NB4 (cell line): ENCODE measurements at places on chromosomes 13 and 19.

DNA sequence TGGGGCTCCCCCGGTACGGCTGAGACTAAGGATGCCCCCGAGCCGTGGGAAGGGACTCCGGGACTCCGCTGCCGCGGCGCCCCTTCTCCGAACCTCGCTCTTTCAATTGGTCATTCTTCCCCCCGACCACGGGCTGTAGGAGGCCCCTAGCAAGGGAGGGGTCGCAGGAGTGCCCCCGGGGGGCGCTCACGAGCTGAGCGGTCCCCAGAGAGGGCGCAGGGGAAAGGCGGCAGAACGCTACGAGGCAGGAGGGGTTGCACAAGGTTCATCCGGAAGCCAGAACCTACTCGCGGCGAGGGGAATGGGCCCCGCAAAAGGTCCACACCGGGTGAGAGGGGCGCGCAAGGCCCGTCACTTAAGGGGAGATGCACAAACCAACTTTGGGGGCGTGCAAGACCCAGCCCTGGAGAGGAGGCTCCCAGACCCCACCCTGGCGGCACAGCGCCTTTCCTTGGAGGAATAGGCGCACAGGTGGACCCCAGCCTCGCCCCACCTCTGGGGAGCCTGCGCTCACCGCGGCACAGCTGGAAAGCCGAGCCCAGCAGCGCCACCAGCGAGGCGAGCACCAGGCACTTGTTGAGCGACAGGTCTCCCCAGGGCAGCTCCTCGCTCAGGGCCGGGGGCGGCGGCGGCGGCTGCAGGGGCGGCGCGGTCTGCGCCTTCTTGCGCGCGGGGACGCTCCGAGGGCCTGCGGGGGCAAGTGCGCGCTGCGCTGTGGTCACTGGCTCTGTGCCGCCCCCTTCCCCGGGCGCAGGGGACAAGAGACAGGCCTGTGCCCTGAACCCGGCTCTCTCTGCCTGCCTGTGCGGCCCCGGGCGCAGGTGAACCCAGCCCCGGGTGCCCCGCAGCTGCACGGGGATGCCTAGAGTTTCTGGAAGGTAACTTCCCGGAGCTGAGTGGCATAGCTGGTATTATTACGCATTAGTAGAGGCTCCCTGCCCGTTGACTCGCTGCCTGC lies 2.8 kb downstream of the JSRP1 start:
- peak; percentile 76 for DNase-seq

GRCh38 chr19:10268071-10268470 lies 2.8 kb upstream of the ICAM1 start:
- DNase-seq, result peak; percentile 36

DNA sequence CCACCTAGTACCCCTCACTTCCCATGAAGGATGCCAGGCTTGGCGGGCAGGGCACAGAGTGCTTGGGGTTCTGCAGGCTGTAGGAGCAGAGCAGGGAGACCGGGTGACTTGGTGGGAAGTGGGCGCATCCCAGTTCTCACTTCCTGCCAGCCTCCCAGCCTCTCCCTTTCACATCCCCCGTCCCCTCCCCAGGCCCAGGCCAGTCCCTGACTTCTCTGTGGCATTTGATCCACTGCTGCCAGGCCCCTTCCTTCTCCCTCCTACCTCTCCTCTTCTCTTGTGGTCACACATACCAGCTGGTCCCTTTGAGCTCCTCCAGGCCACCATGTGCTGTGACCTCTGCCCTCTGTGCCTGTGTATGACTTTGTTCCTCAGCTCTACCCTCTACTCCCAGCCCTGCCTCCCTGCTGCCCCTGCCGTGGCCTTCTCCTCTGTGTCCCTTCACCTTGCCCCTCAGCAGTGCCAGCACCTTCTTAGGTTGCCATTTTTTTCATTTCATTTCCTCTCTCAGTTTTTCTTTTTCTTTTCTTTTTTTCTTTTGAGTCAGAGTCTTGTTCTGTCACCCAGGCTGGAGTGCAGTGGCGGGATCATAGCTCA lies 19.5 kb downstream of the MYO1F start:
- peak; percentile 68 for DNase-seq

- no peak for DNase-seq
These were observed 36.1 kb upstream of the DCUN1D2 start for GRCh38 chr13:113526466-113527220.

DNA sequence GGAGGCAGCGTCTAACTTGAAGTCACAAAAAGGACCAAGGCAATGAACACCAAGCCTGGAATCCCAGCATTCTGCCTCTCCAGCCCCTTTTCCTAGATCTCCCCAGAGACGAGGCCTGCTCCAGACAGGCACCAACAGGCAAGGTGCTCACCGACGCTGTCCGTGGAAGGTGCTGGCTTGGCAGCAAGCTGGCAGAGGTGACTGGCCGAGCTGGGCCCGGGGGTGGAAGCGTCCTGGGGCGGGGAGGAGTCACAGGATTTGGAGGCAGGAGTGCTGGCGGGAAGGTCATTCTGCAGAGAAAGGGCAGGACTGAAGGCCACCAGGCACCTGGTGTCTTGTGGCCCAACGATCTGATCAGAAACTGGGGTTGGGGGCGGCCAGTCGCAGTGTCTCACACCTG lies 18.2 kb downstream of the TLE2 start:
- DNase-seq, result no peak

- no peak for DNase-seq
These were observed 107.5 kb downstream of the CYSLTR2 start for GRCh38 chr13:48761256-48761655.

- DNase-seq, result peak; percentile 15
These were observed 494.3 kb downstream of the COG6 start for GRCh38 chr13:40149611-40150274.
